ENCODE measurements at places on chromosomes 3 and 15. TPM values are rescaled to one million over a fixed set of nuclear protein-coding genes. Genes with fewer than 3 reads are reported as not detected.
A peak's percentile ranks its signal among the peaks of the same experiment; 100 is the strongest.

The RBM6 gene
- 50.7 TPM for total RNA-seq

The GP9 gene
- total RNA-seq, result not detected

The TPRG1 gene
- total RNA-seq, result 6.5 TPM

The MINAR1 gene
- total RNA-seq, result 2.5 TPM

The CYP1A2 gene
- total RNA-seq, result not detected

The IMP3 gene
- total RNA-seq, result 46.6 TPM

The SPTSSB gene
- total RNA-seq, result not detected

The PAQR5 gene
- 1.1 TPM for total RNA-seq

The ZIC1 gene
- total RNA-seq, result 2.1 TPM

The CPEB1 gene
- 29.2 TPM for total RNA-seq

- DNase-seq, result peak; percentile 62
- H3K36me3 ChIP-seq, result peaks cover 7% of the 10 kb centered on the region
- H3K27me3 ChIP-seq, result no peaks in the 10 kb centered on the region
- peak overlapping the region; percentile 88 for H3K4me3 ChIP-seq
Measured at GRCh38 chr3:69079269-69080159, 651 bp downstream of the UBA3 start.

DNA sequence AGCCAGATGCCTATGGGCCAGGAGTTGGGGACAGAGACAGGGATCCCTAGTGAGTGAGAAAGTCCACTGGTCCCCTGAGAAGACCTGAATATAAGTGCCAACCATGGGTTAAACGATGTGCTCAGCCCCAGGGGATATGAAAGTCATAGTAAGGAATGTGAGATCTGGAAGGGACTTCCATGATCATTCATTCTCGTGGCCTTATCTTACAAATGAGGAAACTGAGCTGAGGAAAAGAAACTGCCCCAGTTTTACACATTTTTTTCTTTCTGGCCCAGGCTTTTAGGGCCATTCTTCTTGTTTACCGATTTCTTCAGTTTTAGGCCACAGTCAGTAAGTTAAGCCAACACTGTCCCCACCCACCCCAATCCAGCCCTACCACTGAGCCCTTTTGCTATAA, 11.1 kb downstream of the CD80 start:
- no peaks in the 10 kb centered on the region for H3K4me1 ChIP-seq
- H3K36me3 ChIP-seq, result no peaks in the 10 kb centered on the region
- H3K27ac ChIP-seq, result no peak overlapping the region
- H3K27me3 ChIP-seq, result no peaks in the 10 kb centered on the region

- H3K4me1 ChIP-seq, result peaks cover 9% of the 10 kb centered on the region
- H3K27ac ChIP-seq, result no peak overlapping the region
- H3K27me3 ChIP-seq, result no peaks in the 10 kb centered on the region
- H3K36me3 ChIP-seq, result no peaks in the 10 kb centered on the region
- DNase-seq, result no peak
Measured at GRCh38 chr15:38705436-38706219, 141.0 kb upstream of the RASGRP1 start.

- H3K4me3 ChIP-seq, result no peak overlapping the region
- H3K4me1 ChIP-seq, result peaks cover 24% of the 10 kb centered on the region
- no peaks in the 10 kb centered on the region for H3K27me3 ChIP-seq
- DNase-seq, result peak; percentile 82
- H3K36me3 ChIP-seq, result peaks cover 9% of the 10 kb centered on the region
- H3K27ac ChIP-seq, result peak overlapping the region; percentile 67
Measured at GRCh38 chr3:196754091-196754981, 14.7 kb downstream of the PAK2 start.

DNA sequence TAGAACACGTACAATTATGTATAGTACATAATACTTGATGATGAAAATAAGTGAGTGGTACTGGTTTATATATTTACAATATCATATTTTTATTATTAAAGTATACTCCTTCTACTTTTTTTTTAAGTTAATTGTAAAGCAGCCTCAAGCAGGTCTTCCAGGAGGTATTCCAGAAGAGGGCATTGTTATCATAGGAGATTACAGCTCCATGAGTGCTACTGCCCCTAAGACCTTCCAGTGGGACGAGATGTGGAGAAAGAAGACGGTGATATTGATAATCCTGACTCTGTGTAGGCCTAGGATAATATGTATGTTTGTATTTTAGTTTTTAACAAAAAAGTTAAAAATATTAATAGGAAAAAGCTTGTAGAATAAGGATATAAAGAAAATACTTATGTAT, 40.3 kb upstream of the SCN5A start:
- no peak overlapping the region for H3K4me3 ChIP-seq
- no peaks in the 10 kb centered on the region for H3K36me3 ChIP-seq
- DNase-seq, result no peak
- no peaks in the 10 kb centered on the region for H3K27me3 ChIP-seq
- no peaks in the 10 kb centered on the region for H3K4me1 ChIP-seq

GRCh38 chr3:143751643-143752178, 96.6 kb downstream of the SLC9A9 start:
- H3K36me3 ChIP-seq, result no peaks in the 10 kb centered on the region
- H3K27me3 ChIP-seq, result no peaks in the 10 kb centered on the region
- H3K4me1 ChIP-seq, result no peaks in the 10 kb centered on the region
- DNase-seq, result no peak

- no peaks in the 10 kb centered on the region for H3K36me3 ChIP-seq
- no peaks in the 10 kb centered on the region for H3K27me3 ChIP-seq
- H3K4me3 ChIP-seq, result no peak overlapping the region
- DNase-seq, result no peak
- no peaks in the 10 kb centered on the region for H3K4me1 ChIP-seq
Measured at GRCh38 chr15:87710406-87710805, 546.1 kb downstream of the NTRK3 start.

DNA sequence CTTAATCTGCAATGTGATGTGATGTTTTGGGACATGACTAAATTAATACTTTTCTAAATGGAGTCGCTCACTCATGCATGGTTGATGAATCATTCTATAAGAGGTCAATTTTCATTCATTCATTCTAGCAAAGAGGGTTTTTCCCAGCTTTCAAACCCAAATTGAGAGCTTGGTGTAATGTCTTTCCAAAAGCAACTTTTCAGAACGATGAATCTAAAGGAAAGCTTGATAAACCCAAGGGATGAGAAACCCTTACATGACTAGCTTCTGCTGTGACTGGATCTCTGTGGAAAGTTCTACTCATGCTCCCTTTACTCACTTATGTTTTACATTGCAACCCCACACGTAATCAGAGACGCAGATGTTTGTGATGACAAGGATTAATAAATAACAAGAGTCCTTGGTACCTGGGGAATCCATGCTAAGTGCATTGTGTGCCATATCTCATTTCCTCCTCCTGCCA, 47.7 kb downstream of the PDZRN3 start:
- no peak overlapping the region for H3K4me3 ChIP-seq
- peaks cover 28% of the 10 kb centered on the region for H3K4me1 ChIP-seq
- DNase-seq, result peak; percentile 78

DNA sequence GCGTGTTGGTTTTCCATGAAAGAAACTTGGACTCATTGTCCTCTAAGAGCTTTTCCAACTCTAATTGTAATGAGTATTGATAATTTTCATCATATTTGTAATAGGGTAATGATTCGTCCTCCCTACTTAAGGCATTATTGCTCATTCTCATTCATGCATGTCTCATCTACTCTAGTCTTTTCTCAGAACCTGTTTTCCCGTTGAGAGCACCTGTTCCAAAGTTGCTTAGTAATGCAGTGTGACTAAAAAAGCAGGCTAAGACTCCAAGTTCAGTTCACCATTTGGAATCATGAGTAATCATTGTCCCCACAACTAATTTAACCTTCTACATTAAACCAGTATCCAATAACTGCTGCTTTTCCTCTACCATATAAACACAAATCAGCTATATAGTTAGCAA, 84.0 kb downstream of the FILIP1L start:
- no peaks in the 10 kb centered on the region for H3K27me3 ChIP-seq
- peaks cover 33% of the 10 kb centered on the region for H3K4me1 ChIP-seq
- no peak overlapping the region for H3K27ac ChIP-seq

DNA sequence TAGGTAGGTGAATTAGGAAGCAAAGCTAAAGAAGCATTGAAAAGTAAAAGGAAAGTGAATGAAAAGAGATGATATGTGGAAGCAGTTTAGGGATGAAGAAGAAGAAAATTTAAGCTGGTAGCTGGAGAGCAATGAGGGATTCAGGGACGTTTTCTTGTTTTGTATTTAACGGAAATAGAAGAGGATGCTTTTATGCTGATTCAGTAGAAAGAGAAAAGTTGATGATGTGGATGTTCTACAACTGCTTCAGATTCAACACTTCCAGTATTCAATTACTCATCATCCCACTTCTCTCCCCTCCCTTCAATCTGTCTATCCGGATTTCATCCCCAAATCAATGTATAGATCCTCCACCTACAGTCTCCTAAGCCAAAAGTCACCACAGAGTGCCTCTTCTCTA, 448.2 kb upstream of the CCDC54 start:
- H3K4me3 ChIP-seq, result no peak overlapping the region
- no peaks in the 10 kb centered on the region for H3K36me3 ChIP-seq
- no peak overlapping the region for H3K27ac ChIP-seq
- no peak for DNase-seq
- H3K4me1 ChIP-seq, result no peaks in the 10 kb centered on the region

GRCh38 chr15:89999676-90000185, 1.4 kb upstream of the ZNF710 start:
- H3K27ac ChIP-seq, result peak overlapping the region; percentile 87
- H3K4me1 ChIP-seq, result peaks cover 40% of the 10 kb centered on the region
- DNase-seq, result peak; percentile 93
- peak overlapping the region; percentile 86 for H3K4me3 ChIP-seq

DNA sequence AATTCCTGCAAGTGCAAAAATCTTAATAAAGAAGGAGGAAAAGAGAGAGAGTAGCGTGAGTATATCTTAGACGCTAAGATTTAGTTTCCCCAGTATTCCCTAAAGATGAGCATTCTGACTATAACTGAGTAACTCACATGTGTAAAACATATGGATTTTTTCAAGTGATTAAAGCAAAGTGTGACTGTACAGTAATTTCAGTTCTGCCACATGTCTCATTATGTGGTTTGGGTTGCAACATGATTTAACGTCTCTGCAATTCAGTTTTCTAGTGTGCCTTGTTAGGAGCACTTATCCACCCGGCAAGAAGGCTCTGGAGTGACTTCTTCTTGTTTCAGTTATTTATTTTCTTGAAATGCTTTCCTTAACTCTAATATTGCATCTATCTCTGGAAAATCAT, 514.1 kb downstream of the ROBO1 start:
- no peak overlapping the region for H3K4me3 ChIP-seq
- no peak overlapping the region for H3K27ac ChIP-seq
- H3K4me1 ChIP-seq, result no peaks in the 10 kb centered on the region
- no peak for DNase-seq
- no peaks in the 10 kb centered on the region for H3K36me3 ChIP-seq

DNA sequence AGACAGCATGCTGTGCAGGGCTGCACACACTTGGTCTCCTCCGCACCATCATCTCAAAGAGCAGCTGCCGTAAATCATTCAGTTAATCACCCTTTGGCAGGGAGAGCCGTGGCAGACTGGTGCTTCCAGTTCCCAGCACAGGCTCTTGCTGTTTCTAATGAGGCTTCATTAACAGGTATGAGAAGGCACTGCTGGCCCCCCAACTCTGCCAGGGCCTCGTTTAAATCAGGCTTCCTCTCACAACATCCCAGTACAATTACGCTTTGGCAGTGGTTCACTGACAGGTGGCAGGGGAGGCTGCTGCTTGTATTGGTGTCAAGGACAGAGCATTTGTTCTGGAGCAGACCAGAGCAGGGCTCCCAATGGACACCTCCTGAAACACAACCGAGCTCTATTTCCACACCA, 77.1 kb downstream of the BFSP2 start:
- DNase-seq, result no peak
- H3K27ac ChIP-seq, result no peak overlapping the region
- no peaks in the 10 kb centered on the region for H3K4me1 ChIP-seq

DNA sequence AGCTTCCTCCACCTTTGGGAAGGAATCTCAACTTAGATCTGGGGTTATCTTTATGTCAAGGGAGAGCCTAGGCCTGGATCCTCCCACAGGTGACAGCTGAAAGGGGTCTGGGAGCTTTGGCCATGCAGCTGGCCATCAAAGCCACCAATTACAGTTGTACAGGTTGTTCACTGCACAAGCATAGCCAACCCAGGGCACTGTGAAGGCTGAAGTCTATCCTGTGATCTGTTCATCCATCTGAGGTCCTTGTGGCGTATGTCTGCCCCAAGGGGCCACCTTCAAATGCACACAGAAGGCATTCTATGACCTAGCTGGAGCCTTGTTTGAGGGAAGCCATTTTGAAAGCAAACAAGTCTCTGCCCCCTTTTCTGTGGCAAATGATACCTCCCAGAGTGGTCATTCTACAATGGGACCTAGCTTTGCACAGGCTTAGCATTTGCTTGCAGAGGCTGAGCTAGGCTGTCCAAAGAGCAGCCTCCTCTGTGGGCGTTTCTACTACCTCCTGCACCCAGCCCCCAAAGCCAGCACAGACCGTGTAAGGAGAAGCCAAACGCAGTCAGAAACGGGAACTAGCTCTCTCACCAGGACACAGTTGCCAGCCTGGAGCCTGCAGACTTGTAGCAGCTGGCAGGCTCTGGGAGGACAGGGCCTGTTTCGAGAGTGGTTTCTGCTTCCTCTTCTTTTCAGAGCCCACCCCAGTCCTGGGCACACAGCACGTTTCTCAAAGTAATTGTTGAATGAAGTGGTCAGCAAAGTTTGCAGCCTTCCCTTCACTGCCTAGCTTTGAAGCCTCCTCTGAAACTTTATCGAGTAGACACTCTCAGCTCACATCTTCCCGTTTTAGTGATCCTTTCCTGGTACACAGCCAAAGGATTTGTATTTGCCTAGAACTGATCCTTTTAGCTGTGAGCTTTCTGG, 157.3 kb upstream of the SMAD3 start:
- DNase-seq, result peak; percentile 60
- H3K36me3 ChIP-seq, result no peaks in the 10 kb centered on the region
- peaks cover 4% of the 10 kb centered on the region for H3K4me1 ChIP-seq
- H3K27me3 ChIP-seq, result no peaks in the 10 kb centered on the region
- H3K4me3 ChIP-seq, result no peak overlapping the region
- H3K27ac ChIP-seq, result no peak overlapping the region

DNA sequence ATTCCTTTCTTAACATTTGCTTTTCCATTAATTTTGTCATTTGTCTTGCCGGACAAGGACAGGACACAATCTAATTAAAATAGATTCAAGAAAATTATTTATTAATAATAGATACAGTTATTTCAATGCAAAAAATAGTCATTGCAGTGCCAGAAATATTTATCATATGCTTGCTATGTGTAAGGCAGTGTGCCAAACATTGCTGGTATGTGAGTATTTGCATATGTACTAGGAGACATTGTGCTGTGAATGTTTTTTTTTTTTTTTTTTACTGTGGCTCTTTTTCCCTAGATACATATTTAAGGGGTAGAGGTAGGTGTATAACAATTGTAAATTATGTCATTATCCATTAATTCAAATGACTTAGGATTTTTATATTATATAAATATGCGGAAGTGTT, 23.3 kb downstream of the SPRED1 start:
- peaks cover 5% of the 10 kb centered on the region for H3K4me1 ChIP-seq
- DNase-seq, result no peak
- no peaks in the 10 kb centered on the region for H3K27me3 ChIP-seq
- H3K36me3 ChIP-seq, result no peaks in the 10 kb centered on the region
- no peak overlapping the region for H3K4me3 ChIP-seq
